Glutamatergic neuron (in vitro differentiated cells): ENCODE measurements at places on chromosomes 4 and X.

GRCh38 chr4:184955636-184956035 lies 62.7 kb upstream of the HELT start:
- DNase-seq: no peak
- no peak overlapping the region for H3K4me3 ChIP-seq
- peaks cover 7% of the 10 kb centered on the region for H3K4me1 ChIP-seq
- peaks cover 11% of the 10 kb centered on the region for H3K27me3 ChIP-seq

DNA sequence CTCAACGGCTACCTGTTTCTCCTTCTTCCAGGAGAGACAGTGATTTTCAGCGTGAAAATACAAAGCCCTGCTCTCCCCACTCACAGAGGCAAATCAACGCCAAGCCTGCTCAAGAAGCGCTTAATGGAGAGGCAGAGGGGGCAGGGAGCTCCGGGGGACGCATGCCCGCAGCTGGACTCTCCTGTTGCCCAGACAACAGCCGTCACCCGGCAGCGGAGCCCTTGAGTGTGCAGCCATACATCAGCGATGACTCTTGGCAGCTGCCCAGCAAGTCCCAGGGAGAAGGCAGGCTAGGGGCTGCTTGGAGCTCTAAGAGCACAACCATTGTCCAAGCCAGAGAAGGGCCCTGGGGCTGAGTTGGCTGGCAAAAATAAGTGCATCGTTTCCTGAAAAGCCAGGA lies 71.0 kb upstream of the AFAP1 start:
- peaks cover 20% of the 10 kb centered on the region for H3K4me1 ChIP-seq
- H3K4me3 ChIP-seq: no peak overlapping the region
- peaks cover 2% of the 10 kb centered on the region for H3K27me3 ChIP-seq

DNA sequence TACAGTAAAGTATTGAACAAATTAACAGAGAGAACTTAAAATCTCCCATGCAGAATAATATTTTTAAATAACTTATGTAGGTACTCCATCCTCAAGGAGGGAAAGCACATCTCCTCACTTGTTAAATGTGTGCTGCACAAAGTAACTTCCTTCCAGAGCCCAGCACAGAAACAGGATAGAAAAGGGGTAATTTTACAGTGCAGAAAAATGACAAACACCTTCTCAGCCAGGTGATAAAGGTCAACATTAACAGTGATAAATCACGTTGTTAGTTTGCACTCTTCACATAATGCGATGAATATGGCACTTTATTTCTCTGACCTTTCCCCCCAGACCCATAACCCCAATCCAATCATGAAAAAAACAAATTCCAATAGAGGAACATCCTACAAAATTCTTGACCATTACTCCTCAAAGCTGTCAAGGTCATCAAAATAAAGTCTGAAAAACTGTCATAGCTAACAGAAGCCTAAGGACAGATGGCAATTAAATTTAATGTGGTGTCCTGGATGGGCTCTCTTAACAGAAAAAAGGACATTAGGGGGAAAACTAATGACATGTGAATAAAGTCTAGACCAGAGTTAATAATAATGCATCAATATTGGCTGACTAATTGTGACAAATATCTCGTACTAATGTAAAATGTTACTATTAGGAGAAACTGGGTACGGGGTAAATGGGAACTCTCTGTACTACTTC lies 547.4 kb upstream of the AGA start:
- no peaks in the 10 kb centered on the region for H3K4me1 ChIP-seq
- no peak for DNase-seq
- H3K4me3 ChIP-seq: no peak overlapping the region
- H3K36me3 ChIP-seq: no peaks in the 10 kb centered on the region
- no peak overlapping the region for H3K27ac ChIP-seq

GRCh38 chr4:7444314-7444713 lies 9.6 kb upstream of the PSAPL1 start:
- H3K4me1 ChIP-seq: peaks cover 4% of the 10 kb centered on the region
- peaks cover 4% of the 10 kb centered on the region for H3K36me3 ChIP-seq
- peaks cover 5% of the 10 kb centered on the region for H3K27me3 ChIP-seq
- H3K4me3 ChIP-seq: no peak overlapping the region
- DNase-seq: peak; percentile 4

DNA sequence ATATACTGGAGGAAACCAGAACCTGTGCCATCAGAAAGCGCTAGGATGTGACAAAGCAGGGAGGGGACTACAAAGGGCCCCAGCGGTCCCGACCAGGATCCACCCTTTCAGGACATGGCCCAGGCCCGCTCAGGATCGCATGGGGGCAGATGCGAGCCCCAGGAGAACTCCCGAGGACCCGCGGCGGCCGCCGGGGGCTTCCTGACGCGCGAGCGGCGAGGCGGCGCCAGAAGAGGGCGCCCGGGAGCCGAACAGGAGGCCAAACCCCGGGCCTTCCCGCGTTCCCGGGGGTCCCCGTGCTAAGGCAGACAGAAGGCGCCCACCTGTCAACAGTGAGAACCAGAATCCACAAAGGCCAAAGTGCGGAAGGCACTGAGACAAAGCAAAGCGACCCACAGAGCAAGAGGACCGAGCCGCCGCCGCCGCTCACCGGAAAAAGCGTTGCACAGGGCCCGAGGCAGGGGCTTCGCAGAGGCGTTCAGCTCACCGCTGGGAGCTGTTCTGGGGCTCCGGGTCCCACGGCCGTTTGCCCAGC lies 7.3 kb upstream of the OPN1LW start:
- no peaks in the 10 kb centered on the region for H3K36me3 ChIP-seq
- H3K27ac ChIP-seq: peak overlapping the region; percentile 85
- peak; percentile 85 for DNase-seq
- H3K4me3 ChIP-seq: peak overlapping the region; percentile 63
- H3K27me3 ChIP-seq: no peaks in the 10 kb centered on the region

DNA sequence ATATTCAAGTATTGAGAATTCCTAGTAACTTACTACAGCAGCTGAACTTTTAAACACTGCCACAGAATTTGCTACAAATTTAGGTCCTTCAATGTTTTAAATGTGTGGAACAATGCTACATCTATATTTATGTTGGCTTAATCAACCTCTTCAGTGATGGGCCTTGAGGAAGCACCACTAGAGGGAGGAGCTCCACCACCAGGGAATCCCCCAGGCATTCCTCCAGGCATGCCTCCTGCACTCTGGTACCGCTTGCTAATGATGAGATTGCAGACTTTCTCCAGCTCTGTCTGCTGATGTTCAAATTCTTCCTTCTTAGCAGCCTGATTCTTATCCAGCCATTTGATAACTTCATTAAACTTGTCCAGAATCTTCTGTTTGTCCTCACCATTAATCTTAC lies 190.8 kb downstream of the HTR2C start:
- H3K27me3 ChIP-seq: no peaks in the 10 kb centered on the region
- no peak for DNase-seq
- H3K27ac ChIP-seq: no peak overlapping the region

GRCh38 chr4:60846678-60847077 lies 353.4 kb upstream of the ADGRL3 start:
- no peak for DNase-seq
- H3K27me3 ChIP-seq: no peaks in the 10 kb centered on the region
- no peaks in the 10 kb centered on the region for H3K4me1 ChIP-seq
- H3K27ac ChIP-seq: no peak overlapping the region
- H3K4me3 ChIP-seq: no peak overlapping the region

- no peak overlapping the region for H3K27ac ChIP-seq
- H3K4me1 ChIP-seq: no peaks in the 10 kb centered on the region
- DNase-seq: no peak
- H3K36me3 ChIP-seq: no peaks in the 10 kb centered on the region
- H3K27me3 ChIP-seq: no peaks in the 10 kb centered on the region
Observed at GRCh38 chr4:165605811-165606210, 227.0 kb downstream of the CPE start.

- peaks cover 4% of the 10 kb centered on the region for H3K36me3 ChIP-seq
- H3K4me3 ChIP-seq: no peak overlapping the region
- H3K27ac ChIP-seq: no peak overlapping the region
Observed at GRCh38 chr4:72536443-72536842, 32.6 kb downstream of the ADAMTS3 start.

- H3K27ac ChIP-seq: no peak overlapping the region
- DNase-seq: no peak
- peaks cover 3% of the 10 kb centered on the region for H3K4me1 ChIP-seq
- no peaks in the 10 kb centered on the region for H3K36me3 ChIP-seq
- peak overlapping the region; percentile 92 for H3K4me3 ChIP-seq
- H3K27me3 ChIP-seq: peaks cover 1% of the 10 kb centered on the region
Observed at GRCh38 chr4:180060159-180060889, 2182.9 kb upstream of the TENM3 start.

GRCh38 chr4:27305246-27305645 lies 444.6 kb downstream of the STIM2 start:
- no peak overlapping the region for H3K27ac ChIP-seq
- H3K27me3 ChIP-seq: peaks cover 10% of the 10 kb centered on the region
- no peak for DNase-seq
- H3K4me3 ChIP-seq: no peak overlapping the region
- H3K36me3 ChIP-seq: peaks cover 8% of the 10 kb centered on the region

GRCh38 chr4:15459706-15460105 lies 10.0 kb upstream of the CC2D2A start:
- H3K36me3 ChIP-seq: no peaks in the 10 kb centered on the region
- H3K27me3 ChIP-seq: no peaks in the 10 kb centered on the region
- H3K4me1 ChIP-seq: peaks cover 8% of the 10 kb centered on the region
- H3K4me3 ChIP-seq: no peak overlapping the region

GRCh38 chr4:56158483-56158882 lies 209.7 kb downstream of the CEP135 start:
- peaks cover 1% of the 10 kb centered on the region for H3K36me3 ChIP-seq
- peak overlapping the region; percentile 73 for H3K27ac ChIP-seq
- peaks cover 19% of the 10 kb centered on the region for H3K4me1 ChIP-seq
- peak overlapping the region; percentile 1 for H3K4me3 ChIP-seq
- peaks cover 2% of the 10 kb centered on the region for H3K27me3 ChIP-seq
- DNase-seq: peak; percentile 62

- DNase-seq: no peak
- H3K27me3 ChIP-seq: peaks cover 1% of the 10 kb centered on the region
- H3K4me1 ChIP-seq: peaks cover 6% of the 10 kb centered on the region
- H3K4me3 ChIP-seq: no peak overlapping the region
- no peaks in the 10 kb centered on the region for H3K36me3 ChIP-seq
Observed at GRCh38 chr4:150743564-150744342, 161.8 kb downstream of the MAB21L2 start.

GRCh38 chr4:158854236-158854635 lies 85.4 kb downstream of the FNIP2 start:
- H3K27ac ChIP-seq: no peak overlapping the region
- no peak overlapping the region for H3K4me3 ChIP-seq
- no peak for DNase-seq

DNA sequence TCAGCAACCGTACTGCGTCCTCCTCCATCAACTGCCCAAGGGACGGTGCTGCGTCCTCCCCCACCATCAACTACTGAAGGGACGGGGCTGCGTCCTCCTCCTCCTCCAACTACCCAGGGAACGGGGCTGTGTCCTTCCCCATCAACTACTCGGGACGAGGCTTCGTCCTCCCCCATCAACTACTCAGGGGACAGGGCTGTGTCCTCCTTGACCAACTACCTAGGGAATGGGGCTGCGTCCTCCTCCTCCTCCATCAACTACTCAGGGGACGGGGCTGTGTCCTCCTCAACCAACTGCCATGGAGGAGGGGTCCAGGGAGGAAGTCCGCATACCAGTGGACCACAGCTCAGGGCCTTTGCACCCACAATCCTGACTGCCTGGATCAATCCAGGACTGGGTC lies 24.4 kb downstream of the PPP2R3B start:
- peak overlapping the region; percentile 8 for H3K27ac ChIP-seq
- peak; percentile 2 for DNase-seq
- peaks cover 16% of the 10 kb centered on the region for H3K27me3 ChIP-seq
- H3K4me3 ChIP-seq: no peak overlapping the region
- peaks cover 26% of the 10 kb centered on the region for H3K36me3 ChIP-seq

GRCh38 chr4:86961116-86961515 lies 26.3 kb downstream of the AFF1 start:
- no peaks in the 10 kb centered on the region for H3K36me3 ChIP-seq
- H3K27ac ChIP-seq: no peak overlapping the region
- peaks cover 4% of the 10 kb centered on the region for H3K27me3 ChIP-seq
- peak overlapping the region; percentile 15 for H3K4me3 ChIP-seq

GRCh38 chrX:154396973-154397887 lies 947 bp upstream of the RPL10 start:
- H3K27me3 ChIP-seq: peaks cover 11% of the 10 kb centered on the region
- DNase-seq: peak; percentile 79

GRCh38 chr4:70437197-70437596 lies 34.8 kb upstream of the MUC7 start:
- H3K4me1 ChIP-seq: no peaks in the 10 kb centered on the region
- no peak for DNase-seq
- H3K27ac ChIP-seq: no peak overlapping the region
- no peaks in the 10 kb centered on the region for H3K36me3 ChIP-seq

- no peak overlapping the region for H3K27ac ChIP-seq
- H3K4me1 ChIP-seq: no peaks in the 10 kb centered on the region
- no peaks in the 10 kb centered on the region for H3K36me3 ChIP-seq
Observed at GRCh38 chr4:179662522-179662921, 2220.3 kb upstream of the AGA start.

DNA sequence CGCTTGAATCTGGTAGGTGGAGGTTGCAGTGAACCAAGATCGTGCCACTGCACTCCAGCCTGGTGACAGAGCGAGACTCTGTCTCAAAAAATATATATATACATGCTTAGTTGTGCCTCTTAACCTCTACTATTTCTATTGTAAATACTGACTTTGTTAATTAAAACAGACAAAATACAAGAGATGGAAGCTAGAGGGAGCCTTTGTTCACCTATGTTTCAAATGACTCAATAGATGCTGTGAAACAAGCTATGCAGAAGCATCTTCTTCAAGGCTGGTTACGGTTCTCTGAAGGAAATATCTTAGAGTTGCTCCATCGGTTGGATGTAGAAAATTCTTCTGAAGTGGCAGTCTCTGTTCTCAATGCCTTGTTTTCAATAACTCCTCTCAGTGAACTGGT lies 6.2 kb downstream of the NCAPG start:
- H3K36me3 ChIP-seq: no peaks in the 10 kb centered on the region
- no peaks in the 10 kb centered on the region for H3K27me3 ChIP-seq
- H3K27ac ChIP-seq: no peak overlapping the region
- H3K4me1 ChIP-seq: peaks cover 9% of the 10 kb centered on the region

- no peaks in the 10 kb centered on the region for H3K36me3 ChIP-seq
- H3K4me3 ChIP-seq: no peak overlapping the region
- no peak for DNase-seq
- H3K27me3 ChIP-seq: peaks cover 2% of the 10 kb centered on the region
- H3K27ac ChIP-seq: no peak overlapping the region
Observed at GRCh38 chr4:24252121-24252520, 332.2 kb downstream of the DHX15 start.

- no peaks in the 10 kb centered on the region for H3K36me3 ChIP-seq
- H3K27me3 ChIP-seq: no peaks in the 10 kb centered on the region
- no peaks in the 10 kb centered on the region for H3K4me1 ChIP-seq
- no peak overlapping the region for H3K4me3 ChIP-seq
- H3K27ac ChIP-seq: no peak overlapping the region
- no peak for DNase-seq
Observed at GRCh38 chrX:7389576-7389975, 241.6 kb upstream of the PUDP start.

DNA sequence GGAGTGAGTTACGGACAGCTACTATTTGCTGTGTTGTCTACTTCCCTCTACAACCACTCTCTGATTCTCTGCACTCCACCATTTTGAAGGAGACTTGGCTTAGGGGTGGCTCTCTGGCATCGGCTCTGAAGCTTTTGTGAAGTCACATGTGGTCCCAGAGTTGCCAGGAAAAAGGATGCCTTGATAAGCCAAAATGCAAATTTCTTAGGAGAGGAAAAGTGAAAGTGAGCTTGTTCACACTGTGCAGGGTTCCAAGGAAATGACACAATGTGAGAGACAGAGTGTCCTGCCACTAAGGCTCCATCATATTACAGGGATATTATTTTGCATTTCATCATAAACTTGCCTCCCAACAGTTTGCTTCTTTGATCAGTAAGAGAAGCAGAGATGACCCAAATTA lies 7.2 kb downstream of the PHOX2B start:
- peak overlapping the region; percentile 22 for H3K27ac ChIP-seq
- peaks cover 13% of the 10 kb centered on the region for H3K36me3 ChIP-seq
- DNase-seq: no peak
- H3K27me3 ChIP-seq: peaks cover 20% of the 10 kb centered on the region
